ENCODE measurements at places on chromosomes 5 and 9.

DNA sequence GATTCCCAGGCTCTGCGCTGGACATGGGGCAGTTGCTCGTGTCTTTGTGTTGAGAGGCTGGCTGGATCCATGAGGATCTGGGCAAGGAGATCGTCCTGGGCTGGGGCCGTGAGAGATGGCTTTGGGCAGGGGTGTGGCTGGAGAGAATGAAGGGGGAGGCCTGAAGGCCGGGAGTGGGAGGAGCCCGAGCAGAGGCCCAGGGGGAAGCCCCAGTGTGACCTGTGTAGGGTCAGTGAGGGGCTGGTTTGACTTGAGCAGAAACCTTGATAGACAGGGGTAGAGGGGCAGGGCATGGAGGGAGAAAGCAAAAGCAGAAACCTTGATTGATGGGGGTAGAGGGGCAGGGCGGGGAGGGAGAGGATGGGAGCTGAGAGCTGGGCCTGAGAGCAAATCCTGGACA, 54.4 kb upstream of the ASS1 start:
- DNase-seq, result no peak

DNA sequence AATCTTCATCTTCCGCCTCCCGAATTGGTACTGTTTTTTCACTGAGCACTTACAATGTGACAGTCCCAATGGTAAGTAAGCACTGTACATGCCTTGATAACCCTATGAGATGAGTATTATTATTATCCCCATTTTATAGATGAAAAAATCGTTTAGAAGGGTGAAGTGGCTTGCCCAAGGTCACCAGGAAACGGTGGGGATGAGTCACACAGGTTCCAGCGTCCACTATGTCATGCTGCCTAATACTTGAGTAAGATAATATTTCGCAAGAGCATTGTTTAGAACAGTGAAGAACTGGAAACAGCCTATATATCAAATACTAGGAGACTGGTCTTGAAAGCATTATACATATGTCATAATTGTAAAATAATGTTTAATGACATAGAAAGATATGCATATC, 12.9 kb downstream of the HAND1 start:
- DNase-seq, result no peak

GRCh38 chr9:28782630-28783029, 1209.3 kb upstream of the C9orf72 start:
- DNase-seq, result no peak

DNA sequence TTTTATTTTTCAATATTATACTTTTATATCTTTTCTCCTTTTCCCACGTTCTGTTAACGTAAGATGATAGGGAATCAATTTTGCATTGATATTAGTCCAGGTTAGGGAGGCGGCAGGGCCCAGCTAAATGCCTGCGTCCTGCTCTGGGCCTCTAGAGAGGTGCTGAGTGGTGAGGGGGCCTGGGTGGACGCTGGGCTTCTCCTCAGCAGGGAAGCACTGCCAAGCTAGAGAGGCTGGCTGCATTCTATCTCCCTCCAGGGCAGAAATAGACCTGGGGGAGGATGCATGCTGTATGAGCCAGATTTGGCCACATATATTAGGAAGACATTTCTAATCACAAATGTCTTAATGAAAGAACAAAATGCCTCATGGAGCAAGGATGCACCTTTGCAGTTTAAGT, 43.6 kb upstream of the NKX2-5 start:
- no peak for DNase-seq

DNA sequence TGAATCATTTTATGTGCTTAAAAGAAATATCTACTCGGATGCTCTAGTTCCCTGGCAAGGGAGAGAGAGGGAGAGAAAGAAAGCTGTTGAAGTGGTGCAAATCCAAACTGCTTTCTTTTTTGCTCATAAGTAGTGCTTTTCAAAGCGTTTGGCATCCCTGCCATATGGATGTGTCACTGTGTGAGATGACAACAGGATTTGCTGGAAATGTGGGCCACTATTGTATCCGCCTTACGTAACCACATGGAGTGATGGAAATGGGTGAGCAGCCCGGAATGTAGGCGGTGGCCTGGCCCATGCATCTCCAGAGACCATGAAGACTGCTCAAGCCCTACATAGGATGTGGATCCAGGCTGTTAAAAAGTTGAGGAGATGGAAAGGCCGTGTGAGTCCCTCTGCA, 30.8 kb downstream of the TJP2 start:
- no peak for DNase-seq

- no peak for DNase-seq
Observed at GRCh38 chr9:120920806-120921178, 5.8 kb downstream of the TRAF1 start.

DNA sequence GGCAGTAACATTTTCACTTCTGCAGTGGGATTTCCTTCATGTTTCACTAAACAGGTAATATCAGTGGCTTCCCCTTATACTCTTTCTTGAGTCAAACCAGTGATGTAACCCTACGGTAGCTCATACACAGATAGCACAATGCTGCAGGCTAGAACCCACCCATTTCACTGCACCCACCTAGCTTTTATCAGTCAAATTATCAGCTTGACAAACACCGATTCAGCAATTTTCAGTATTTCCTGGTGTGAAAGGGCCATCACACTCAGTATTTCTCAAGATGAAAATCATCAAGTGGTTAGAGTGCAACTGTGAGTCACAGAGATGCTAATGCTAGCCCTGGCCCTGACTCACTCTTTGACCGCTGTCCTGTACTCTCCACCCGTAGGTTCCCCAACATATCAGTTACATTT, 242.3 kb upstream of the PTGER4 start:
- DNase-seq, result no peak

- no peak for DNase-seq
Observed at GRCh38 chr5:151793358-151793757, 21.6 kb downstream of the G3BP1 start.

DNA sequence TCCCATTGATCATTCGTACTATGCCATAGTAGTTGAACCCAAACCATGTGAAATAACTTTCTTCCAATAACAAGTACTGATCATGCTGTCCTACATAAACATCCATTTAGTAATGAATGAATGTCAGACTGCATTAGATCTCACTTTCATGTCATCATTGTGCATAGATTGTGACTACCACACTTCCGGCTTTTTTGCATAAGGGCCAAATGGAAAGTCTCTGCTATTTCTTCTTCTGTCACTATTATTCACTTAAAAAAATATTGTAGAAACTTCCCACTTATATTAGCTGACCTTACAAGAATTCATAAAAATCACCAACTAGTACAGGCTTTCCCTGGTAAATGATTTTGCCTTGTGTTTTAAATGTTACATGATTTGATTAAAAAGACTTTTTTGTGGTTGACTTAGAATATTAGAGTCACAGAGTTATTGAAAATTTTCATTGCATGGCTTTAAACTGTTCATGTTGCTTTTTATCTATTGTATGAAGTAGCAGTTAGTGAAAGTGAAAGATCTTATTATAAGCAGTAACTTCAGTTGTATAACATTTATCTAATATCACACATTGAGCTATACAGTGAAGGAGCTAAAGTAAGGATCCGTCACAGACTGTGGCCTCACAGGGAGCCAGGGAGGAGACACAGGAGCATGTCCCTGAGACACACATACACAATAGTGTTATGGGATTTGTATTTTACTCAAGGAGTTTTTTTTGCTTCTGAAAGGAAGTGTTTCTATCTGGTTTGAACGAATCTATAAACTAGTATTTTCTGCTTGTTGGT, 33.9 kb downstream of the LMNB1 start:
- DNase-seq, result no peak

DNA sequence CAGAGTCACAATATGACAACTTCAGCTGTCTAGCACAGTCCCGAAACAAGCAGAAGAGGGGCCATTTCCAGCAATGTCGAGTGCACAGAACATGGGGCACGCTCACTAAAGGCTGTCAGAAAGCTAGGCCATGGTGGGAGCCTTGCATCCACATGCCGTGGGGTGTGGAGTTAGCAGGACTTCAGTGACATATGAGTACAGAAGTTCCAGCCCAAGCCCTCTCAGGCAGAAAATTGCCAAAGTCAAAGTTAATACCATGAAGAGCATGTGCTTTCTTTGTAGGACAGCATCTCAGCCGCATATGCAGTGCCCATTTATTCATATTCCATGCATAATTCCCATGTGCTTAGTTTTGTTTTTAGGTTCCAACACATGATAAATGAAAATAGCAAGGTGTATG, 26.7 kb downstream of the ECM2 start:
- DNase-seq, result no peak

DNA sequence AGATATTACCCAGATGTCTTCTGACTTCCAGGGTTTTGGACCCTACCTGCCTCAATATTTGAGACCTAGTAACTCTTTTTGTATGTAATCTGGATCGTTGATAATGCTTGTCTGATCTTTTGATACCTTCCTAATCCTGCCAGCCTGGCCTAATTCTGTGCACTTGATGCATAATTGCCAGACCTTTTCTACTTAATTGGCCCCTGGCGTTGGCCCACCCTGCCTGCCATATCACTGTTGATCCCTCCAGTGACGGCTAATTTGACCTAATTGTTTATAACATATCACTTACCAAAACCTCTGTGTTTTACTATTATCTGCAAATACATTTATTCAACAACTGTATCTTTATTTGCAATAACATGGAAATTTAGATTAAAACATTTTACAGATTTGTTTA, 49.0 kb downstream of the SLC44A1 start:
- DNase-seq, result no peak

DNA sequence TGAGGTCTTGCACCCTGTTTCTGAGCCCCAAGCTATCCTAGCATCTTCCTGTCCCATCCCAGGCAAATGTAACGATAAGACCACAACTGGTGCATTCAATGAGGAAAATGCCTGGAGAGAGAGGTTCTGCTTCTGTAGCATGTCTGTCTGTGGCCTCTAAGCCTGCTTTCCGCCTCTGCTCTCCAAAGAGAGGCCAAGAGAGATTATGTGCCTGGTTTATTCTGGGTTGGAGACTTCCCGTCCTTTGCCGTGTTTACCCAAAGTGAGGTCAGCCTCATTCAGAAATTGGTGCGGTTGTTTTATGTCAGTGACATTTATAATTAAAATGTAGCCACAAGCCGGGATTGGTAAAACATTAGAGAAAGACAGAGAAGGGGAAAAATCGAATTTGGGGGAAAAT, 77.8 kb downstream of the FGF1 start:
- no peak for DNase-seq

GRCh38 chr9:110588296-110588695, 8.8 kb upstream of the SVEP1 start:
- DNase-seq, result no peak

GRCh38 chr9:87054999-87055686, 107.8 kb upstream of the GAS1 start:
- DNase-seq, result no peak

DNA sequence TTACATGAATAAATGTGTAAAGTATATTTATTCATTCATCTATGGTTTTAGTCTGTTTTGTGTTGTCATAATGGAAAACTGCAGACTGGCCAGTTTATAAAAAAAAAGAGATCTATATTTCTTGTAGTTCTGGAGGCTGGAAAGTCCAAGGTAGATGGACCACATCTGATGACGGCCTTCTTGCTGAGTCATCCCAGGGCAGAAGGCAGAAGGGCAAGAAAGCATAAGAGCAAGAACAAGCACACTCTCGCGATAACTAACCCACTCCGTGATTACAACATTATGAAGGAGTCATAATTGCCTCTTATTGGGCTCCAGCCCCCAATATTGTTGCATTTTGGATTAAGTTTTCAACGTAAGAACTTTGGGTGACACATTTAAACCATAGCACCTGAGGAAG, 180.4 kb upstream of the DAB2 start:
- no peak for DNase-seq

DNA sequence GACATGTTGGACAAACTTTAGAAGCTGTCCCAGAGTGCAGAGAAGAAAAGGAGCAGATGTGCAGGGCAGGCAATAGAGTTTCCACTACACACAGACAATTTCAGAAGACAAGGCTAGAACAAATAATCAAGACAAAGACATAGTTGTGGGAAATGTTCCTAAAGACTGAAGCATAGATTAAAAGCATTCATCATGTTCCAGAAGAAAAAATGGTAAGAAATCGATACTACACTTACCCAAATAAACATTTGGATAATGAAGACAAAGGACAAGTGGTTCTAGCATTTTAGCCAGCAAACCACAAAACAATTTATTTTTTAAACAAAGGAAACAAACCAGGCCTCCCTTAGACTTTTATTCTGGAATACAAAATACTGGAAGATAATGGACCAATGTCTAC, 97.9 kb downstream of the FSTL4 start:
- DNase-seq, result no peak

DNA sequence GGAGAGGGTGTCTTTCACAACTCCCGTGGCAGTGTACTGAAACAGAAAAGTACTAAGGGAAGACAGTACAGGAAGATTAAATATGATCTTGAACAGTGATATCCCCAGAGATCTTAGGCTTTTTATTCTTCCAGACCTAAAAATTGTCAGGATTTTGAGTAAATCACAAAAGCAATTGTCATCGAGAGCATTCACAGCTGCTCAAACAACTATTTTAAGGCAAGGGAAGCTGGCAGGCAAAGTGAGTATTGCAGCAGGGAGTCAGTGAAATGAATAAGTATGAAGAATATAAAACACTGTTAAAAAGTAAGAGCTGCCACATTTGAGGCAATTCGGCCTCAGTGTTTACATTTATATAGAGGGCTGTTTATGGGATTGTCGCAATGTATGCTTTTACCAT, 479.0 kb downstream of the CAAP1 start:
- DNase-seq, result no peak

- no peak for DNase-seq
Observed at GRCh38 chr5:102314328-102314727, 18.2 kb upstream of the SLCO4C1 start.

DNA sequence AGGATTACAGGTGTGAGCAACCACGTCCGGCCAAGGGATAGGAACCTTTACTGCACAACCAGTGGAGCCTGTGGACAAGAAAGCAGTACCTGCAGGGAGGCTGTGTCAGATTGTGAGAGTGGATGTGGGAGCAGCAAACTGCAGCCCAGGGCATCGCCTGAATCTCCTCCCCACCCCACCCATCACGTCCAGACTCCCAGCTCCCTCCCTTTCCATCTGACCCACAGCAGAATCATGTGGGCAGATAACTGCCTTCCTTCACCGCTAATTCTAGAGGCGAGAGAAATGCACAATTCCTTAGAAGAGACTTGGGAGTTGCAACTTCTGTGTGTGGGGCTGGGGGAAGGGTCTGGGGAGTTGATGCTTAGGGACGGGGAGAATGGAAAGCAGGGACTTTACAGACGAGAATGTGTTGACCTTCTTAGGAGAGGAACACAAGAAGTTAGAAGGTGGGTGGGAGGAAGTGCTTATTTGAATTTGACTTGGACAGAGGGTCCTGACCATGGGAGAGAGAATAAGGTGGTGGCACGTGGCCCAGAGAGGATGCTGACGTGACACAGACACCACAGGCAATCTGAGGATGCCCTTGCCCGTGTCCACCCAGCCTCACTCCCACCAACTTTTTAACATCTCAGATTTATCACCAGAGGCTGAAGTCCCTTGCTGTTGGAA, 4.5 kb upstream of the LCP2 start:
- DNase-seq, result no peak

GRCh38 chr5:13704396-13704795, 240.1 kb downstream of the DNAH5 start:
- DNase-seq, result no peak
